ENCODE measurements at places on chromosomes 6 and 20. TPM values are rescaled to one million over a fixed set of nuclear protein-coding genes. Genes with fewer than 3 reads are reported as not detected.

Gene CDH26
- 0.38 TPM for total RNA-seq

Gene ZNF334
- 1.9 TPM for total RNA-seq

Gene AK9
- 1.6 TPM for total RNA-seq

Gene MLN
- not detected for total RNA-seq

Gene KHDRBS2
- total RNA-seq, result not detected

Gene SLC22A23
- 16.9 TPM for total RNA-seq

Gene TSHZ2
- total RNA-seq, result 19.0 TPM

Gene RAET1G
- total RNA-seq, result not detected

Gene HLA-DQA2
- total RNA-seq, result not detected

Gene BTN1A1
- total RNA-seq, result not detected

Gene TSPO2
- total RNA-seq, result 0.30 TPM

Gene PCK1
- 1,004 TPM for total RNA-seq

Data from left lobe of liver (tissue), 2 donors.